ENCODE measurements at places on chromosomes 16 and 17.
A peak's percentile ranks its signal among the peaks of the same experiment; 100 is the strongest.

DNA sequence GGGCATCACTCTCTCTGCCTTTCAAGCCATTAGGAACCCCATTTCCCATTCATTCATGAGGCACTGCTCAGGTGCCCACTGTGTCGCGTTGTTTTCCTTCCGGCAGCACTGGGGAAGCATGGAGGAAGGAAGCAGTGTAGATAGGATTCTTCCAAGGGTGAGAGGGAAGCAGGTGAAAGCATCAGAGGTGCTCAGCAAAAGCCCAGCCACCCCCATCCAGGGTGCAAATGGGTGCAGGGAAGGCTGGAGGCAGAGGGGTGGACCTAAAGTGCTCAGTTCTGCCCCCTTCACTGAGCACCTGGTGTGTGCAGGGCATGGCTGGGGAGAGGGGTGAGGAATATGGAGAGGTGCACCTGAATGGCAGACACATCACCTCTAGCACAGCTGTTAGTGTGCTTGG lies 3.4 kb upstream of the NXPH3 start:
- no peak for DNase-seq

DNA sequence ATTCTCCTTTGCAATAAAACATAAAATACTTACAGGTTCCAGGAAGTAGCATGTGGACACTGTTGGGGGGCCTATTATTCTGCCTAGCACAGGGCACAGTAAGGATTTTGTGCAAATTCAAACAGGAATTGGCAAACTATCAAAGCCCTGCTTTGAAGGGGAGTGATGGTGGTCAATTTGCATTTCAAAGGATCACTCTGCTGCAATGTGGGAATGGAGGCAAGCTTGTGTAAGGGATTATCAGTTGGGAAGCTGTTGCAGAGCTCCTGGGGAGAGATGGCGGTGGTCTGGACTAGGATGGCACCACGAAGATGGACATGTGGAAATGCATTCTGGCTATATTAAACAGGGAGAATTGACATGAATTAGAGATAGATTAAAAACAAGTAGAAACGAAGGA lies 990.7 kb upstream of the RBFOX1 start:
- DNase-seq = no peak

- peak; percentile 72 for DNase-seq
Measured at GRCh38 chr16:1963806-1964505, 670 bp downstream of the RPS2 start.

- DNase-seq = no peak
Measured at GRCh38 chr16:51134876-51135275, 16.2 kb downstream of the SALL1 start.

DNA sequence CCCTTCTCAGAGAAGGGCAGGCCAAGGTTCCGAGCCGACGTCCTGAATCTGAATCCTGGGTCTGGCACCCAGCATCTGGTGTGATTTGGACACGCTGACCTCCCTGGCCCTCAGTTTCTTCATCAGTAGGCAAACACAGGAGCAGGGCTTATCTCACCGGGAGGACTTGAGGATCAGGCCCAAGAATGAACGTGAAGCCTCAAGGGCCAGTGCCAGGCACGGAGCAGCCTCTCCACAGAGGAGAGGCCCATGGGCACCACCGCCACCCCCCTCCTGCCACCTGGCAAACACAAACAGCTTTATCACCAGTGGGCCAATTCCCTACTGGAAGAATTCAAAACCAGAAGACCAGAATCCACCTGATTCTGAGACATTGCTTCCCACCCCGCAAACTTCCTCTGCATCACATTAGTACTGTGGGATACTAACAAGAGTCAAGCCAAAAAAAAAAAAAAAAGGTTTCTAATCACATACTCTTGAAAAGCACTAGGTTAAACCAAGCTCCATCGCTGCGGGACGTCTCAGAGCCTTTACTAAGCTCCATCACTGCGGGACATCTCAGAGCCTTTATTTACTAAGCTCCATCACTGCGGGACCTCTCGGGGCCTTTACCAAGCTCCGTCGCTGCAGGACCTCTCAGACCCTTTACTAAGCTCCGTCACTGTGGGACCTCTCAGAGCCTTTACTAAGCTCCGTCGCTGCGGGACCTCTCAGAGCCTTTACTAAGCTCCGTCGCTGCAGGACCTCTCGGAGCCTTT lies 68.0 kb upstream of the DOC2B start:
- no peak for DNase-seq

GRCh38 chr16:67928147-67928546 lies 3.5 kb downstream of the CTRL start:
- no peak for DNase-seq

- no peak for DNase-seq
Measured at GRCh38 chr17:41064301-41064700, 1.4 kb downstream of the KRTAP2-4 start.

- no peak for DNase-seq
Measured at GRCh38 chr16:47250983-47251382, 107.2 kb upstream of the NETO2 start.

DNA sequence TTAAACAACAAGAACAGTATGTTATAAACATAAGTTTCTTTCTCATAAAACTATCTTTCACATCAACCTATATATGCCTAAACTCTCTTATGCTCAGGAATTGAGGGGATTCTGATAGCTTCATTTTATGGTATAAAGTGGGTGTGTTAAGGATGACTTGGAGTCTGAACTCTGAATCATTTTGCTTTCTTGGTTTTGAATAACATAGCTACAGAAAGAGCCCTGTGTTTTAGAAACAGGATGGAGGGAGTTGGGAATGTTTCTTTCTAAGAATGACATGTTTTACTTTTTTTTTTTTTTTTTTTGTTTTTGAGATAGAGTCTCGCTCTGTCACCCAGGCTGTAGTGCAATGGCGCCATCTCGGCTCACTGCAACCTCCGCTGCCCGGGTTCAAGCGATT lies 50.1 kb downstream of the RHOT1 start:
- DNase-seq = no peak

GRCh38 chr16:56298948-56299596 lies 107.8 kb downstream of the GNAO1 start:
- no peak for DNase-seq

GRCh38 chr17:45311401-45311759 lies 5.4 kb downstream of the MAP3K14 start:
- no peak for DNase-seq

Measured in left hindlimb (tissue), 1 donor.